ENCODE measurements at places on chromosomes 13 and 19. TPM values are rescaled to one million over a fixed set of nuclear protein-coding genes. Genes with fewer than 3 reads are reported as not detected.

DNA sequence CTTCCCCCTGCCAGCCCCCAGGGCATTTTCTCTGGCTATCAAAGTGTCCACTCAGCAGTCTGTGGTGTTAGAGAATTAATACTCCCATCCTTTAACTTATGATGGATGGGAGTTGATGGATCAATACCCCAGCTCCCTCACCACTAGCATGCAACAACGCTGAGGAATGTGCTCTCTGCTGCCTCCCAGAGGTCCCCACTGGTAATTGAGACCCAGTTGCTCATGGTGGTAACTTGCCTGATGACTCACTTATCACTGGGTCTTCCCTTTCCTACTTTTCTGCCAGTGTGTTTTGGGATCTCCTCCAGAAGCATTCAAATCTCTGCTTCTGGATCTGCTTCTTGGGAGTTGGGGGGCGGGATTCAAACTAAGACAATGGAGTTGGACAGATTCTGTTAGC, 20.3 kb upstream of the CACNA1A start:
- no peak for DNase-seq
- H3K36me3 ChIP-seq, result no peaks in the 10 kb centered on the region
- H3K27ac ChIP-seq, result no peak overlapping the region
- H3K4me3 ChIP-seq, result no peak overlapping the region
- H3K4me1 ChIP-seq, result no peaks in the 10 kb centered on the region

GRCh38 chr13:51494156-51494555, 41.3 kb upstream of the INTS6 start:
- no peak overlapping the region for H3K27ac ChIP-seq
- no peaks in the 10 kb centered on the region for H3K36me3 ChIP-seq
- no peaks in the 10 kb centered on the region for H3K4me1 ChIP-seq
- no peak overlapping the region for H3K4me3 ChIP-seq
- H3K27me3 ChIP-seq, result peaks cover 1% of the 10 kb centered on the region

DNA sequence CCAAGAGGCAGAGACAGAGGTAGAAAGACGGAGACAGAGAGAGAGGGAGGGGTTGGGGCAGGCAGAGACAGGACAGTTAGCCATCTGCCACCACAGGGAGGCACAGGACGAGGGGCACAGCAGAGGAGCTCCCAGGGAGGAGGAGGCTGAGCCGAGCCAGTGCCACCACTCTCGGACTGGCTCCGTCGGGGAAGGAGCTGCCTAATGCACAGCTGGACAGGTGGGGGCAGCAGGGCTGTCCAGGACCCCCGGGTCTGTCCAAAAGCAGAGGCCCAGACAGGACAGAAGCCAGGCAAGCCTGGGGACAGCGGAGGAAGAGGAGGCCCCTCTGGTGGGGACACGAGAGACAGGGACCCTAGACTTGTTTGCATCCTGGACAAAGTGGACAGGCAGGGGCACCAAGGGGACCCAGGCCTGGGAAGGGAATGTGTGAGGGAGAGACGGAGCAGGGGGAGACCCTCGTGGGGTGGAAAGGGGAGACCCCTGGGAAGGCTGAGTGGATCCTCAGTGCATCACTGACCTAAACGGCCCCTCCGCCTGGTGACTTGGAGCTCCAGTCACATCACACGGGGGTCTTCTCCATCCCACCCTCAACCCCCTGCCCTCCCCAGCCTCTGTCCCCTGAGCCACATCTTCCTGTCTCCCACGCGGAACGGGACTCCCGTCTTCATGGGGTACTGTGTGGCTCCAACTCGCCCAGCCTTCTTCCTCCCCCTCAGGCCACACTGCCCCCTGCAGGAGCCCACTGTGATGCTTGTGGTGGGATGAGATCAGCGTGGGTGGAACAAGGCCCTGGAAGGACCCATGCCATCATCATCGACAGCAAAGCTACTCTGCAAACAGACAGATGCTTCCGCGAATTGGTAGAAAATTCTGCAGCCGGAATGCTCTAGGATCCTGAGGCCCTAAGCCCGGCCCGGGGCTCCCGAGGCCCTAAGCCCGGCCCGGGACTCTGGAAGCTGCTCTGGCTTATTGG, 915 bp downstream of the F10 start:
- H3K4me3 ChIP-seq, result no peak overlapping the region
- no peak overlapping the region for H3K27ac ChIP-seq
- peak; percentile 46 for DNase-seq
- H3K36me3 ChIP-seq, result no peaks in the 10 kb centered on the region

The MADCAM1 gene
- total RNA-seq, result not detected

The CNFN gene
- not detected for total RNA-seq

The NCAN gene
- total RNA-seq, result not detected

The ALOX5AP gene
- total RNA-seq, result 31.6 TPM

The CFAP97D2 gene
- total RNA-seq, result not detected

The ZNF317 gene
- 22.6 TPM for total RNA-seq

Data from aorta (tissue), 5 donors.